ENCODE measurements at places on chromosomes 4 and X. TPM values are rescaled to one million over a fixed set of nuclear protein-coding genes. Genes with fewer than 3 reads are reported as not detected.

Gene GUCY1A1
- 4.1 TPM for polyA plus RNA-seq

Gene GDPD2
- polyA plus RNA-seq, result not detected

Gene PARM1
- 2.4 TPM for polyA plus RNA-seq

Gene RNF128
- 17.2 TPM for polyA plus RNA-seq

Gene UGT2A3
- polyA plus RNA-seq, result 0.46 TPM

Gene PDLIM3
- polyA plus RNA-seq, result 73.9 TPM

Gene SYTL5
- 16.5 TPM for polyA plus RNA-seq

Gene TAF1
- 5.8 TPM for polyA plus RNA-seq

Gene ENAM
- polyA plus RNA-seq, result 0.44 TPM

Gene TDO2
- polyA plus RNA-seq, result not detected

Gene UGT2B15
- polyA plus RNA-seq, result 8.9 TPM

Gene AMOT
- polyA plus RNA-seq, result 1.6 TPM

Gene PRDM8
- polyA plus RNA-seq, result 2.4 TPM

Gene GNRHR
- polyA plus RNA-seq, result not detected

Gene HSFX2
- polyA plus RNA-seq, result 0.31 TPM

Gene LYAR
- 13.0 TPM for polyA plus RNA-seq

Gene VSIG4
- polyA plus RNA-seq, result 13.6 TPM

Gene TLR3
- 2.6 TPM for polyA plus RNA-seq

Gene CHRNA9
- polyA plus RNA-seq, result not detected

Gene MAGEC1
- not detected for polyA plus RNA-seq

Gene ARMCX2
- 4.6 TPM for polyA plus RNA-seq

Gene HSFX3
- polyA plus RNA-seq, result not detected

Gene RTL9
- polyA plus RNA-seq, result not detected

Data from stomach (tissue), 19 donors.